Vein endothelial cell (primary cell): ENCODE measurements at places on chromosomes 7 and 10. TPM values are rescaled to one million over a fixed set of nuclear protein-coding genes. Genes with fewer than 3 reads are reported as not detected.

ENKUR gene
- 0.19 and 0.33 TPM in 2 replicates for total RNA-seq

PRRT4 gene
- total RNA-seq, result not detected in 2 replicates

RBAK gene
- total RNA-seq, result 9.4 and 9.5 TPM in 2 replicates

ARHGEF5 gene
- total RNA-seq, result 0.29 and 0.33 TPM in 2 replicates

PTN gene
- total RNA-seq, result not detected in 2 replicates

ZNF117 gene
- total RNA-seq, result 18.5 and 32.7 TPM in 2 replicates
